HEK293T (cell line): ENCODE measurements at places on chromosomes 12 and 14.

GRCh38 chr12:18658179-18658578, 79.6 kb downstream of the PLCZ1 start:
- DNase-seq: peak; percentile 12

GRCh38 chr12:45671254-45671653, 58.3 kb upstream of the ARID2 start:
- no peak for DNase-seq

GRCh38 chr14:47778631-47779030, 103.2 kb upstream of the MDGA2 start:
- DNase-seq: no peak

- DNase-seq: no peak
These were observed 140.8 kb downstream of the PTCSC3 start for GRCh38 chr14:36035675-36036074.

DNA sequence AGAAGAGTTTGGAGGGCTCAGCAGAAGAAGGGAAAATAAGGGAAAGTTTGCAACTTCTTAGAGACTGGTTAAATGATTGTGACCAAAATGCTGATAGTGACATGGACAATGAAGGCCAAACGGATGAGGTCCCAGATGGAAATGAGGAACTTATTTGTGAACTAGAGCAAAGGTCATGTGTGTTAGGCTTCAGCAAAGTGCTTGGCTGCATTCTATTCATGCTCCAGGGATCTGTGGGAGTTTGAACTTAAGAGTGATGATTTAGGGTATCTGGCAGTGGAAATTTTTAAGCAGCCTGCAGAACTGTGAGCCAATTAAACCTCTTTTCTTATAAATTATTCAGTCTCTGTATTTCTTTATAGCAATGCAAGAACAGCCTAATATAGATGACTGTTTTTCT, 88.9 kb upstream of the ARHGAP5 start:
- no peak for DNase-seq

DNA sequence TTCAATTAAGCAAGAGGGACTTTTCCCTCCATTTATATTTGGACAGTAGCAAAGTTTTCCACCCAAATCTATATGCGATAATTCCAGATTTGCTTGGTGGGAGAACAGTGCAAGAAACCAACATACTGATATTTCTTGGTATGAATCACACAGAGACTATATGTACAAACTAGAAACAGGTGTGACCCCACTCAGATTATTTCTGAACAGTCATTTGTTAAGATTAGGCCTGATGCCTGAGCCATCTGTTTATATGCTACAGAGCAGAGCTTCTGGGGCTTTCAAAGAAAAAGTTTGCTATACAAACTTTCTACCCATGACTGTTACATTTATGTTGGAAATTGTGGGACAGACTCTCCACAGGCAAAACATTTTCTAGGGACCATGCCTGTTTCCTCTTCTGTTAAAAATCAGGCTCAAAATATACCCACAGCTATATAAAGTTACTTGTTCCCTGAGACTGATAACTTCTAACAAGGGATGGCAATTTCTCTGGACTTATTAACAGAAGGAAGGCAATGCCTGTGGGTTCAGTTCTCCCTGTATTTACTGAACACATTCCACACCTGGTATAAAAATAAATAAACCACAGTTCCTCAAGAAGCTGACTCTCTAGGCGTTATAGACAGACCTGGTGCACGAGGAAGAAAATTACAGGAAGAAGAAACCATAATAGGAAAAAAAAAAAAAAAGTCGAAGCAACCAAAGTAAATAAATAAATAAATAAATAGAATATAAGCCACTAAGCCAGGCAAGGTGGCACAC, 8.0 kb downstream of the PTPN21 start:
- DNase-seq: no peak

- no peak for DNase-seq
These were observed 12.5 kb downstream of the PRIMA1 start for GRCh38 chr14:93775744-93776143.

DNA sequence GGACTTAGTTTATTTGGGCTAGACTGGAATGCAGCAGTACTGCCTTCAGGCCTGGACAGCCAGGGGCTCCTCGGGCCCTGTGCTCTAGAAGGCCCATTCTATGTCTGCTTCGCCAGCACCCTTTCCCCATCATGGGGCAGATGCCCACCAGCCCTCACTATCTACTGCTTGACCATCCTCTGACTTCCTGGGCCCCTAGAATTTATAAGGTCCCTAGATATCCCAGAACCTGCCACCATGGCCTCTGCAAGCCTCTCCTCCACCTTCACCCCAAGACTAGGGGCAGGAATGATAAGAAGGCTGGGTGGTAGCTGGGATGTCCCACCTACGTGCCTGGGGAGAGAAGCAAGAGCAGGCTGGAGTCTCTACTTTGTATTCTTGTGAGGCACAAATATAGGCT, 58.8 kb upstream of the STRN3 start:
- DNase-seq: no peak

DNA sequence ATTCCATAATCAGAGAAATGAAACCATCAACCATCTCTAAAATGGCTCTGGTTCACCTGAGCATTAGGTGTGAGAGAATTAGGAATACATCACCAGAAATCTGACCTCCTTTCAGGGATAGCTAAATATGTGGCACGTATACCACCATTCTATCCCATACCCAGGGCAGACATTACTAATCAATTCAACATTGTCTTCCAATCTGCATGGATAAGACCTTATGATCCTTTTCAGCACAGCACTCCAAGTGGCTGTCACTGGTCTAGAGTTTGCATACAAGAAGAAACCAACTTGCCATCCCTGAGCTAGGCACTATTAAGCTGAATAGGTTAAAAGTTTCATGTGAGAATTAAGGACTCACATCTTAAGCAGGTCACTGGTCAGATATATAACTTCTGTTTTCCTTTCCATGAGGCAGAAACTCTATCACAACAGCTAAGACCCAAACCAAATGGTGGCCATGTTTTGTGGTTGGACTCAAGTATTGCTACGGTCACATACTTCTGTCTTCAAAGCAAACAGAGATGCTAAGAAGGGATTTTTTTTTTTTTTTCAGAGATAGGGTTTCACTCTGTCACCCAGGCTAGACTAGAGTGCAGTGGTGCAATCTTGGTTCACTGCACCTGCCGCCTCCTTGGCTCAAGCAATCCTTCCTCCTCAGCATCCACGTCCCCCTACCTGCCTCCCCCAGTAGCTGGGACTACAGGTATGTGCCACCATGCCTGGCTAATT, 249.0 kb downstream of the DPF3 start:
- no peak for DNase-seq

- DNase-seq: no peak
These were observed 31.6 kb downstream of the MOAP1 start for GRCh38 chr14:93153121-93153520.

DNA sequence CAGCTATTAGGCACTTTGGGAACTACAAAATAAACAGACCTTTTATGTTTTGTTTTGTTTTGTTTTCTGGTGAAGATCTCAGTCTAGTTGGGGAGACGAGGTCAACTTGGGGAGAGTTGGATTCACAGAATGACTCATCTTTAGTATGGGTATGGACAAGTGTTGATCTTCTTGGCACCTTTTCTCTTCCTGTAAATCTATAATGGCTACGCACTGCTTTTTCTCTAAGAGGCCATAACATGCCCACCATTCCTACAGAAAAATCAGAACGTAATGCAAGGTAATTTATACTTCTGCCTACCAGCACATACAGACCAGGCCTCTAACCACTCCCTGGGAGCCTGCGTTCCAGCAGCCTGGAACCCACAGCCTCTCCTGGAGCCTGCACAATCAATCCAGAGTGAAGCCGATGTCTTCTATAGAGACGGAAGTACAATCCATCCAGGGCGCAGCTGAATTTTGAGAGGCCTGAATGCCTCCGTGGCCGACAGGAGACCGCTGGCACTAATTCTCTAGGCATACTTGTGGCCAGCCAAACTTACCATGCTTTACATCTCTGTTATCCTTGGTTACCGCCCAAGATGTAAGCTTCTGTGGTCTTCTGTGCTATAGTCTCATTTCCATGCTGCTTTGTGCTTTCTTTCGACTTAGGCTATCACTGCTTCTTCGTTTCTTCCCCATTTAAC, 717 bp downstream of the PPHLN1 start:
- DNase-seq: peak; percentile 20

- no peak for DNase-seq
These were observed 513.4 kb upstream of the FLRT2 start for GRCh38 chr14:85016496-85016895.
